ENCODE measurements at places on chromosomes 16 and 17. TPM values are rescaled to one million over a fixed set of nuclear protein-coding genes. Genes with fewer than 3 reads are reported as not detected.

The BCL7C gene
- total RNA-seq, result 44.5 TPM

The STX4 gene
- total RNA-seq, result 36.4 TPM

The HSD17B2 gene
- total RNA-seq, result 32.8 TPM

The MSLN gene
- 2.1 TPM for total RNA-seq

The NR1D1 gene
- total RNA-seq, result 5.1 TPM

The ATP6V0C gene
- total RNA-seq, result 126 TPM

The CDRT15L2 gene
- total RNA-seq, result not detected

The ANTKMT gene
- total RNA-seq, result 53.0 TPM

The KRTAP4-1 gene
- not detected for total RNA-seq

The HCRT gene
- not detected for total RNA-seq

The UNC13D gene
- total RNA-seq, result 1.6 TPM

The CCDC92B gene
- not detected for total RNA-seq

The FBXL16 gene
- 1.6 TPM for total RNA-seq

The CRYBA1 gene
- total RNA-seq, result not detected

The GFOD2 gene
- total RNA-seq, result 31.5 TPM

The CNTD1 gene
- 0.29 TPM for total RNA-seq

The SLC5A11 gene
- total RNA-seq, result 0.29 TPM

The NGFR gene
- not detected for total RNA-seq

The KCNJ18 gene
- total RNA-seq, result not detected

The OR1A1 gene
- not detected for total RNA-seq

The CSH2 gene
- not detected for total RNA-seq

The CACNG3 gene
- not detected for total RNA-seq

The CWC25 gene
- total RNA-seq, result 15.8 TPM

The OTOP2 gene
- total RNA-seq, result not detected

The PCGF2 gene
- total RNA-seq, result 15.8 TPM

The ARMC5 gene
- total RNA-seq, result 21.4 TPM

The KRT13 gene
- total RNA-seq, result not detected

The CETP gene
- 27.1 TPM for total RNA-seq

The CCDC200 gene
- not detected for total RNA-seq

The KRT25 gene
- total RNA-seq, result not detected

The SYNGR3 gene
- total RNA-seq, result 5.6 TPM

The CSH1 gene
- not detected for total RNA-seq

The ODF4 gene
- total RNA-seq, result not detected

The CCL17 gene
- total RNA-seq, result not detected
